ENCODE measurements at places on chromosomes 5 and 9.
A peak's percentile ranks its signal among the peaks of the same experiment; 100 is the strongest.

GRCh38 chr9:86098824-86099700 is at the start of gene GOLM1:
GOLM1 (minus strand) TSS chr9:86099558; CDS start chr9:86079320, 20,238 bp downstream.
- DNase-seq = no peak

GRCh38 chr5:95083606-95084005 is 201.3 kb downstream of the MCTP1 start:
- DNase-seq = no peak

GRCh38 chr5:149421372-149421685 is 42.2 kb upstream of the IL17B start:
- no peak for DNase-seq

DNA sequence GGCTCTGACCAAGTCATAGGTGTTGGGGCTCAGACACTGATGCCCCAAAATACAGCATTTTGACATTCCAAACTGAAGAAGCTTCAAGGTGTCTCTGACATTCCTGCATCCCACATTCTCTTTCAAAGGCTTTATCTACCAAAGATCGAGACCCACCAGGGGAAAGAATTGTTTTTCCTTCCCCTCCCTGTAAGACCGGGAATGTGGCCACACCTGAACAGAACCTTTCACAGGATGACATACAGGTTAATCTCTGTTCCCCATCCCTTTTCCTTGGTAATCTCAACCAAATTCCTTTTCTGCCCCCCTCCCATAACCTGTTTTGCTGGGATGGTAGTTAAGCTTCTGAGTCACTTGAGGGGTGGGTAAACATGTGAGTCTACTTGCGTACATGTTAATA is 72.3 kb downstream of the IQGAP2 start:
- no peak for DNase-seq

DNA sequence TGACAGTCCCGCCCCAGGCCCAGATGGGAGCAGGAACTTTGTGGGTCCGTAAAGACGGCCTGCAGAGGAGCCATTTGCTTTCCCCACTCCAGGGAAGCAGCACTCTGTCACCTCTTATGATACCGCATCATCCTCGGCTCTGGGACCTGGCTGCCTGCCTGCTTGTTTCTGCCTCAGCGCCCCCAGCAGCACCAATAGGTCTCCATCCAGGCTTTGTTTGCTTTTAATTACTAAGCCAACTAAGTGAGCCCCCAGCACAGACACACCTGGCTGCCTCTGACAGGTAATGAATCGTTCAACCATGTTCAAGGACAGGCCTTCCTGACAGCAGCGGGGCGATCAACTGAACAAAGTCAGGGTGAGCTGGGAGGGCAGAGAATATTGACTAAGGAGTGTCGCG is 141.4 kb downstream of the C5orf15 start:
- peak; percentile 35 for DNase-seq

DNA sequence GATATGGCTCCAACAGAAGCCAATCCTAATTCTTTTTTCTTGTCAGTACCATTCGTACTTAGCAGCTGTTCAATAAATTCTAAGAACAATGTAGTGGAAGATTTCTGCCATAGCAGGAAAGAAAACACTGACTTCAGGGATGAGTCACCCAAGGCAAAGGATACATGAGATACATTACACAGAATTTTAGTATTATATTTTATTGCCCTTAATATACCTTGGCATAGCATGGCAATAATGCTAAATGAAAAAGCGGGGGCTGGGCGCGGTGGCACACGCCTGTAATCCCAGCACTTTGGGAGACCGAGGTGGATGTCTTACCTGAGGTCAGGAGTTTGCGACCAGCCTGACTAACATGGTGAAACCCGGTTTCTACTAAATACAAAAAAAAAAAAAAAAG is 619.1 kb upstream of the DAB2 start:
- DNase-seq = no peak

DNA sequence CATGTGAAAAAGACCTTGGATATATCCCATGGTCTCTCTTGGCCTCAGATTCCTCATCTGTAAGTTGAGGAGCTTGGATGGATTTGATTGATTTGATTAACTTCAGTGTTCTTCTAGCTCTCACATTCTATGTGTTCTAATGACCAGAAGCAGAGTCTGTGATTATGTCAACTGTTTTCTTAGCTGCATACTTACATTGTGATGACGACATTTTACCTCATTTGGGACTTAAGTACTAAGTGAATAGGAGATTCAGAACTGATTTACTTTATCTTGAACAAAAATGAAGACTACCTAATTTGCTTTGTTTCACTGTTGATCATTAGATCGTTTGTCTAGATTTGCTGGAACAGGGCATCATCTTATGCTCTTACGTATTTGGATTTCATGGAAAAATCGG is 427.7 kb downstream of the SH3GL2 start:
- no peak for DNase-seq

- DNase-seq = no peak
These were observed 23.9 kb downstream of the IRX1 start for GRCh38 chr5:3619579-3619978.

GRCh38 chr9:114513055-114513958 is 8.0 kb upstream of the WHRN start:
- no peak for DNase-seq

DNA sequence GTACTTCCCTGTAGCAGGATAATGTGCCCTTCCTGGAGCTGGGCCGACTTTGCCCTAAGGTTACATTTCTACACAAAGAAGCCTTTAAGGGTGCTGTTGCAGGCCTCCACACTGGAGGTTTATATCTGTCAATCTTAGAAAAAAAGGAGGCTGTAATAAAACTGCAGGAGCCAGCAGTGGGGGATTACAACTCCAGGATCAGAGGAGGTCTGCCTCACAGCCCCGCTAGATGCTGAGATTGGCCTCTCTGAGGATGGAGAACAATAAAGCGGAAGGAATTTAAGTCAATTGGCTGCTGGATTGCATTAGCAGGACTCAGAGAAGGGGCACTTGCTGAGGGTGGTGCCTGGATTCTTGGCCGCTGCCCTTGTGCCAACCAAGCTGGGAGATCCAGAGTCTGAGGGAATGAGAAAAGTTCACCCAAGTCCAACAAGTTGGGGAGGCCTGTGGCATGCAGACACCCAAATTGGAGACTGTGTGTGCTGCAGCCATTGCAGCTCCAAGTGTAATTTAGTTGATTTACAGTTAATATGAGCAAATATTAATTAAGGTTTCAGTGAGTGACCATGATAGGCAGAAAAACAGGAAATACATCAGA is 99.0 kb upstream of the SSBP2 start:
- DNase-seq = no peak

- DNase-seq = no peak
These were observed 78.9 kb downstream of the GOLPH3 start for GRCh38 chr5:32095261-32095671.

DNA sequence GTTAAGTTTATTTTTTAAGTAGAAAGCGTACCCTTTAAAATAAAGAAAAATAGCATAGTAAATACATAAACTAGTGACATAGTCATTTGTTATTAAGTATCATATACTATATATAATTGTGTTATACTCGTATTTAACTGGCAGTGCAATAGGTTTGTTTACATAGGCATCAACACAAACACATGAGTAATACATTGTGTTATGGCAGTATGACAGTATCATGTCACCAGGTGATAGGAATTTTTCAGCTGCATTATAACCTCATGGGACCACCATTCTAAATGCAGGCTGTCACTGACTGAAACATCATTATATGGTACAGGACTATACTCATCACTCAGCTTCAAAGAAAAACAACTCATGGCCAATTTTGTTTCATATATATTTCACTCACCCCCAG is 8.4 kb upstream of the RIC1 start:
- DNase-seq = no peak

DNA sequence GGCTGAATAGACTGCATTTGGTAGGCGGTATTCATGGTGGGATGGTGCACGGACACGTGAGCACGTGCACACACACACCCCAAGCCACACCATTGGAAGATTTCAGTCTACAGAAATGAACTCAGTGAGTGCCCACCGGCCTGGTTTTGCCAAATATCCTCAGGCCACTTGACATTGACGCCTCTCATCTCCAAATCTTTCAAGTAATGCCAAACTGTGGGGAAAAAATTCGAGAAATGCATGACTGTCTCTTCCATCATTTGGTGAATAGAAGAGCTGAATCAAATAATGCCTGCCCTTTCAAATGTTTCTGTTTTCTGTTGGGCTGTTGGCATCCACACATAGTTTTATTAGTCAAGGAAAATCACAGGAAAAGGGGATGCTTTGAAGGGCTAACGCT is 182.3 kb upstream of the EFNA5 start:
- DNase-seq = no peak

GRCh38 chr9:93580654-93581380 is 4.4 kb downstream of the PHF2 start:
- DNase-seq = no peak

DNA sequence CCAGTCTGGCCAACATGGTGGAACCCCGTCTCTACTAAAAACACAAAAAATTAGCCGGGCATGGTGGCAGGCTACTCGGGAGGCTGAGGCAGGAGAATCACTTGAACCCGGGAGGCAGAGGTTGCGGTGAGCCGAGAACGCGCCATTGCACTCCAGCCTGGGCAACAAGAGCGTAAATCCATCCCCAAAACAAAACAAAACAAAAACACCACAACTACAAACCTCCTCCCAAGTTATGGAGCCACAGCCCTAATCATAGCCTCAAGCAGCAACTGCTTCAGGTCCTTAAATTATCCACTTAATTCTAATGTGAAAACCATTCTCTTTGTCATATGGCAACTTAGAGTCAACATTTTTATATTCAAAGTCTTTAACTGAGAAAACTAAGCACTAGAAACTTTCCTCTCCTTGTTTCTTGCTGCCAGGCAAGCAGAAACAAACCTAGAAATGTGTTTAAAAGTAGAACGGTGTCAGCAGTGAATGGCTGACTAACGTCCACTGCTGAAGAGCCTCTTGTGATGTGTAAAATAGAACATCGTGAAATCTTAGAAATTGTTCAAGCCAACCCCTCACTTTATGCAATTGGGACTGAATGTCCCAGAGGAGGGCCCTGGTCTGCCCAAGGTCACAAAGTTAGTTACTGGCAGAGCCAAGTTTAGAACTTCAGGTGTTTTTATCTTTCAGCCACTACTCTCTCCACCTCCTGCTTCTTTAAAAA is 5.7 kb downstream of the TMEM245 start:
- DNase-seq = no peak

DNA sequence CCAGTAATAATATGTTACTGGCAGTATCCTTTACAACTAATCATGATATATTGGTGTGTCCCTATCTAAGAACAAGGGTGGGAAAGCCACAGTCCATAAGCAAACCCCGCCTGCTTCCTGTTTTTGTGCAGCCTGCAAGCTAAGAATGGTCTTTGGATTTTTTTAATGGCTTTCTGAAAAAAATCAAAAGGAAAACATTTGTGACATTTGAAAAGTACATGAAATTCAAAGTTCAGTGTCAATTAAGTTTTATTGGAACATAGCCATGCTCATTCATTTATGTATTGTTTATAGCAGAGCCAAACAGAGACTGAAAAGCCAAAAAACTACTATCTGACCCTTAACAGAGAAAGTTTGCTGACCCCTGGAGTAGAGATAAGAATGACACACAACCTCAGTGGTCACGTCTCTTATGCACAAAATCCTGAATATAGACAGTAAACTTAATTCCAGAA is 12.8 kb upstream of the TMEM245 start:
- no peak for DNase-seq
